ENCODE measurements at places on chromosomes 13 and 19.

DNA sequence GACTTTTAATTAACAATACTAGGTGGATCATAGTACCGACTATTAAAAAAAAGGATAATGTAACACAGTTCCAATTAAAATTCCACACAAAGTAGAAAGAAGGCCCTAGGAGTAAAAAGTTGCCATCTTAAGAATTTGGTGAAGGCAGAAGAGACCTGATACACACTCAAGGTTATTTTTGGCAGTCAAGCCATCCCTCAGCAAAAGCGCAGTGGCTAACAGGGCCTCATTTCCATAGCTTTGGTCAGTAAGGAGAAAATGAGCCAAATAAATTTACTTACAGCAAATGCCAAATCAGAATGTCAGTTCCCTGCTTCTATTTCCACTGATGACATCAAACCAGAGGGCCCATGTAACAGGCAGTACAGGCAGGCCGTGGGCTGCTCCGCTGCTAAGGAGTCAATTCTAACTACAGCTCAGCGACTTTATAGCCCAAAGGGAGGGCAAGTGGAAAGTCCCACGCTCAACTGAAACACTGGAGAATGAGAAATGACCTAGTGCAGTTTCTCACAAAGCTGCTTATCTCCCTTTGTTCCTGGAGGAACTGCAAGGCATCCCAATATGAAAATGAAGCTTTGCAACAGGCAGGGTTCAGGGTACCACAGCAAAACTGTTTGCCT is 6.3 kb downstream of the ARGLU1 start:
- DNase-seq: no peak

DNA sequence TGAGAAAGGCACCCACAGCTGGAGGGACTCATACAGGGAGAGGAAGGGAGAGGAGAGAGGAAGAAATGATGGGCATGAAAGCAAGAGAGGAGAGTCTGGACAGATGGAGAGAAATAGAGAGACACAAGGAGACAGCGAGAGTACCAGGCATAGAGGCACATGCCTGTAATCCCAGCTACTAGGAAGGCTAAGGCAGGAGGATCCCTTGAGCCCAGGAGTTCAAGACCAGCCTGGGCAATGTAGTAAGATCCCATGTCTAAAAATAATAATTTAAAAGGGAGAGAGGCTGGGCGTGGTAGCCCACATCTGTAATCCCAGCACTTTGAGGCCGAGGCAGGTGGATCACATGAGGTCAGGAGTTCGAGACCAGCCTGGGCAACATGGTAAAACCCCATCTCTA is 9.3 kb downstream of the UNC13A start:
- DNase-seq: no peak

GRCh38 chr13:111460548-111461444 is 140.4 kb downstream of the TEX29 start:
- DNase-seq: peak; percentile 3

GRCh38 chr13:23969647-23970046 is 72.3 kb upstream of the C1QTNF9B start:
- no peak for DNase-seq

GRCh38 chr19:3065675-3066357 is 3.5 kb upstream of the TLE5 start:
- DNase-seq: no peak

- no peak for DNase-seq
Measured at GRCh38 chr13:43232144-43232872, 208.9 kb downstream of the DNAJC15 start.

DNA sequence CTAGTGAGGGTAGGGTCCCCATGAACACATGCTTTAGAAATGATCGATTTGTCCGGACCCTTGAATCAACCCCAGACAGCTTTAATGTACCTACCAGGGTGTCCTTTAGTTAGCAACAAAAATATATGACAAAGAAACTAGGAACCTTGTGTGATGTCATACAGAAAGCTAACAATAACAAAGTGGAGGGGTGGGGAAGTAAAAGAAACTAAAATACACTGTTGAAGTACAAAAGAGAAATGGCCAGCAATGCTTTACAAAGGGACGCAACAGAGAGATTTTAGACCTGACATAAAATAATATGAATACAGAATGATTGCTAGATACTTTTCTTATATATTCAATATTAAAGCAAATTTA is 40.0 kb downstream of the DZIP1 start:
- DNase-seq: no peak

GRCh38 chr19:9155591-9155990 is 15.4 kb downstream of the ZNF317 start:
- DNase-seq: no peak

- peak; percentile 64 for DNase-seq
Measured at GRCh38 chr19:1851654-1852580, 3.6 kb upstream of the REXO1 start.

GRCh38 chr13:109699628-109700071 is 86.7 kb downstream of the IRS2 start:
- DNase-seq: peak; percentile 27

- DNase-seq: peak; percentile 43
Measured at GRCh38 chr19:45168767-45169351, 8.1 kb upstream of the NKPD1 start.
